Progenitor cell of endocrine pancreas (in vitro differentiated cells): ENCODE measurements at places on chromosomes 5 and 9. TPM values are rescaled to one million over a fixed set of nuclear protein-coding genes. Genes with fewer than 3 reads are reported as not detected.

The SLC4A9 gene
- 0.31 and 0.58 TPM in 2 replicates for total RNA-seq

The CAVIN4 gene
- 14.5 and 18.1 TPM in 2 replicates for total RNA-seq

The CNTNAP3B gene
- 7.0 and 7.4 TPM in 2 replicates for total RNA-seq

The ZFP2 gene
- 4.3 and 4.9 TPM in 2 replicates for total RNA-seq

The C9 gene
- not detected in 2 replicates for total RNA-seq
